ENCODE measurements at places on chromosomes 2 and 18.

- no peak for DNase-seq
Measured at GRCh38 chr2:225558399-225559071, 159.0 kb downstream of the NYAP2 start.

DNA sequence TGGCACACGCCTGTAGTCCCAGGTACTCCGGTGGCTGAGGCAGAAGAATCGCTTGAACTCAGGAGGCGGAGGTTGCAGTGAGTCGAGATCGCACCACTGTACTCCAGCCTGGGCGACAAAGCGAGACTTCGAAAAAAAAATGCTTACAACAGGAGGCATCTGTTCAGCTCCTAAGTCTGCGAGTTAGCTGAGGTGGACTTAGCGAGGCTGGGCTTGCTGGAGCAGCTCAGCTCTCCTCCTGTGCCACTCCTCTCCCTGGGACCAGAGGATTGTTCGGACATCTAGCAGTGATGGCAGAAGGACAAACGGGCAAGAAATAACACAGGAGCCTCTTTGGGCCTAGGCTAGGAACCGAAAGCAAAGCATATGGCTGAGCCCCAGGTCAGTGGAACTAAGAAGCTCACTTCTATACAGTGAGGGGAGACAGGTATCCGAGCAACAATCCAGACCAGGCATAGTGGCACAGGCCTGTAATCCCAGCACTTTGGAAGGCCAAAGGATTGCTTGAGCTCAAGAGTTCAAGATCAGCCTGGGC is 260.1 kb downstream of the GLI2 start:
- DNase-seq: no peak

DNA sequence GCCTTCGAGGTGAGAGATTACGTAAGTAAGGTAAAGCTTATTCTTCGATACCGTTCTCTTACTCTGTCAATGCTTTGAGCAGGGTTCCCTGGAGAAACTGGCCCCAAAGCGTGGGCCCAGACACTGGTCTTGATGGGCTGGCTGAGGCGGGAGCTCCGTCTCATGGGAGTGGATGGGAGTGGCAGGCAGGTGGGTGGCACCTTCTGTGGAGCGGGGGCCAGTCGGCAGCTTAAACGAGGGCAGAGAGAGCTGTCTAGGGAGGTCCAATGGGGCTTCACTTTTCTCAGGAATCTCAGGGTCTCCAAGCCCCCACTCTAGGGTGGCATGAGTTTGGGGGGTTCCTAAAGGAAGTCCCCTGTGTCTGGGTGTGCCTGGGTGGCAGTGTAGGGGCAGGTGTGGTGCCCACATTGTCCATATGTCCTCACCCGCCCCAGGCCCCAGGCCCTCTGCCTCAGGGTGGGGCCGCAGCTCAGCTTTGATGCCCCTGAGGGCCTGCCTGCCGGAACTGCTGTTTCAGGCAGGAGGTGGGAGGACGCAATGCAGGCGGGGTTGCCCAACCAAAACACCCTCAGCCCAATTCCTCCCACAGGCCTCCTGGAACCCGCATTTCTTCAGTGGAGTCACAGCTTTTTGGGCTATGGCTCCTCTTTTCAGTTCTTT is 32.5 kb upstream of the FOSL2 start:
- DNase-seq: no peak

GRCh38 chr2:198053776-198054175 is 249.4 kb downstream of the PLCL1 start:
- no peak for DNase-seq

DNA sequence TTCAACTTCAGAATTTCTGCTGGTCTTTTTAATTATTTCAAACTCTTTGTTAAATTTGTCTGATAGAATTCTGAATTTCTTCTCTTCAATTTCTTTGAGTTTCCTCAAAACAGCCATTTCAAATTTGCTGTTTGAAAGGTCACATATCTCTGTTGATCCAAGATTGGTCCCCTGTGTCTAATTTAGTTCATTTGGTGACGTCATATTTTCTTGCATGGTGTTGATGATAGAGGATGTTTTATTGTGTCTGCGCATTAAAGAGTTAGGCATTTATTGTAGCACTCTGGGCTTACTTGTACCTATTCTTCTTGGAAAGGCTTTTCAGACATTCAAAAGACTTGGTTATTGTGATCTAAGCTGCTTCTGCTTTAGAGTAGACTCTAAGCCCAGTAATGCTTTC is 698.4 kb upstream of the LRRTM1 start:
- DNase-seq: no peak
